ENCODE measurements at places on chromosomes 3 and 15.

DNA sequence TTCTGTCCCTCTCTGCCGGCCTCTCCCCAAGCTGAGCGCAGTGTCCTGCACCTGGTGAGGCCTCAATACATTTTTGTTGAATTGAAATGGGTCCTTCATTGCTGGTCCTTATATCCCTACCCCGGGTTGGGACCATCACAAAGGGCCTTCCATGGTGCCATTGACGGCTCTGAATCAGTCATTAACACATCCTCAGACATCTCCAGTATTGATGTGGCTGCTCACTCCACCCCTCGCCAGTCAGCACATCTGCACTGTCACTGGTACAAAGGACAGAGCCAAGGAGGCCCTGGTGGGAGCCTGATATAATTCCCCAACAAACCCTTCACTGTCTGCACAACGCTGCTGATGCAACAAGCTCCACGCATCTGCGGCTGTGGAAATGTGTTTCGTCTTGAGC lies 191.6 kb upstream of the TOPAZ1 start:
- DNase-seq = no peak

DNA sequence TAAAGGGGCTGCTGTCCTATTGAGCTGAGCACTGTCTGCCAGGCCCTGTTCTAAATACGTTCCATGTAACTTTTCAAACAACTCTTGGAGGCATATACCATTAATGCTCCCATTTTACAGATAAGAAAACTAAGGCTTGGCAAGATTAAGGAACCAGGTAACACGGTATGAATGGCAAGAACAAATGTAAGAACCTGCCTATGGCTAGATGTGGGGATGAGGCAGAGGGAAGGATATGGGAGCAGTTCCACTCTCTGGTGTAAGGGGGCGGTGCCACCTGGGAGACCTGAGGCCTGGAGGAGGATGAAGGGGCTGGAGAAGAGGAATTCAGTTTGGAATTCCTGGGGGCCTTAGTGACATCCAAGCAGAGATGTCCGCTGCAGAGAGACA lies 3.8 kb upstream of the LMAN1L start:
- no peak for DNase-seq

GRCh38 chr3:46283881-46284450 lies 41.7 kb downstream of the CCR3 start:
- no peak for DNase-seq

DNA sequence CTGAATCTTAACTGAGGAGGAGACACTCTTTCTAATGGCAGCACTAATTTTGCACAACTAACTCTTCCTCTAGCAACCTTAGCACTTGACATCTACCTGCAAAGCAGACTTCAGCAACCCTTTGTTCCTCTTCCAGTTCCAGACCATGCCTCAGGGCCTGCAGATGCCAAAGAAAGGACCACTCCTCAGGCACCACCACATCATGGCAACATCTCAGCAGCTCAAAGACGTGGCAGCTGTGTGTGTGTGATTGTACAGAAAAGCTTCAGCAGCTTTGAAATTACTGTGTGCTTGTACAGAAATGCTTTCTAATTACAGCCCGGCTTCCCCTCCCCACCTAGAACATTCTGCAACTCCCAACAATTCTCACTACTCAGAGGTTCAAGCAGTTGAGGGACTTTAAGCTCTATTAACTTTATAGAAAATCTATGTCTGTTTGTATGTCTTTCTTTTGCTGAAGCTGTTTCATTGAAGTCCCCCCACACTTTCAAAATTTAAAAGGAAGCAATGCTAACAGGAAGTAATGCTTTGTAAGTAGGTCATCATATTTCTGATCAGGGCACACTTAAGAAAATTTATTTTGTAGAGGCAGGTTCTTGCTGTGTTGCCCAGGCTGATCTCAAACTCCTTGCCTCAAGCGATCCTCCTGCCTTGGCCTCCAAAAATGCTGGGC lies 115.2 kb downstream of the CD47 start:
- no peak for DNase-seq

- no peak for DNase-seq
Observed at GRCh38 chr3:180409170-180409569, 192.8 kb upstream of the TTC14 start.

Measured in transverse colon (tissue), 4 donors.